Activated gamma-delta T cell treated with Interleukin-2 at 50 U/mL for 16 hours (primary cell): ENCODE measurements at places on chromosomes 3 and 15.

GRCh38 chr3:58647381-58648141 lies 19.0 kb downstream of the FAM3D start:
- no peak for DNase-seq

GRCh38 chr3:21056293-21056692 lies 694.7 kb downstream of the ZNF385D start:
- no peak for DNase-seq

GRCh38 chr15:74228723-74229081 lies 7.4 kb upstream of the CCDC33 start:
- DNase-seq, result no peak

DNA sequence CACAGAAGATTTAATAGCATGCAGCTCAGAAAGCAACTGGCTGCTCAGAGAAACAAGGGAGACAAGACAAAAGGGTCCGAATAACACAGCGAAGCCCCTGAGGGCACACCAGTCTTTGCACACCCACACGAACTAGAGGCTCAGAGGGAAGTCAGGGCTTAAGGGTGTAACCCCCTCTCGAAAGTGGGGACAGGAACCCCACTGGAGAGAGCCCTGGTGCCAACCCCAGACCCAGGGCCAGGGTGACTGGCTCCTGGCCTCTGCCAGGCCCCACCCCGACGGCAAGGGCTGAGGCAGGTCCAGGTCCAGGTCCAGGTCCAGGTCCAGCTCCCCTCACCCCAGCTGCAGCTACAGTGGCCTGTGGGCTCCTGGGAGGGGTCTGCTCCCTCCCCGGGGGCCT lies 10.5 kb upstream of the PRR23E start:
- DNase-seq, result no peak
